Ascending aorta (tissue), 2 donors: ENCODE measurements at places on chromosomes 5 and 9.

- no peak for DNase-seq
Measured at GRCh38 chr9:122394265-122395125, 23.7 kb downstream of the PTGS1 start.

- DNase-seq: no peak
Measured at GRCh38 chr5:150490296-150490669, 17.6 kb upstream of the NDST1 start.

DNA sequence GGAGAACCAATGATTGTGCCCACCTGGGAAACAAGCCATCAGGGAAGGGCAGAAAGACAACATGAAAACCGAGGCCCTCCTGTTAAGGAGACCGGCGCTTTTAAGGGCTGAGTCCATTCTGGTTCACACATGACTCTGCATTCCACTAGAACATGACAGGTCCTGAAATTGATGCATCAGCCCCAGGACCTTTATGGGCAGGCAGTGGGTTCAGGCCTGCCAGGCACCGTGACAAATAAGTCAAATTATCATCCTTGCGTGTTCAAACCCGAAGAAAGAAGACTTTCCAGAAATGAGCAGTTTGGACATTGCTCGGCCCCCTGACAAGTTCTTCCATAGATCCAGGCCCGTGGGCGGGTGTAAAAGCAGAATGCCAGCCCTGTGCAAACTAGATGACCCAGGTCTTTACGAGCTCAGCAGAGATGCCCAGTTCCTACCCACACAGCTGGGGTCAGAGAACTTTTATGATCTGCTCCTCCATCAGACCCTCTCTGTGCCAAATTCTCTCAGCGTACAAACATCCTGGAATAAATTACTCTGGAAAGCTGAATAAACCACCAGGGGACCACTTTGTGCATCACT, 295.5 kb upstream of the WWC1 start:
- DNase-seq: no peak

DNA sequence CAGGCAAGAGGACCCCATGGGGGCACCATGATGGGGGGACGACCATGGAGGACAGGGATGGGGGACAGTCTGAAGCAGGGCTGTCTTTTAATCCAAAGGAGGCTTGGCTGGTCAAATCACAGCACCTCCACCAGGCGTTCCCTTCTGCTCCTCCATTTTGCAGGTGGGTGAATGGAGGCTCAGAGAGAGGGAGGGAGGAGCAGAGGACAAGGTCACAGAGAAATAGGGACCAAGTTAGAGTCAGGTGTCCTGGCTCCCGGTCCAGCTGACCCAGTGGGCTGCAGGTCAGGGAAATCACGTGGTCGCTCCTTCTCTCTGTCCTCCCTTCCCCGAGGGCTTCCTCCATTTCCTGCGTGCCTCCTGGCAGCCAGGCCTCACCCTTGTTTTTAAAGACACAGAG, 156.4 kb upstream of the SMIM23 start:
- no peak for DNase-seq

GRCh38 chr5:10199692-10200091, 50.0 kb downstream of the ATPSCKMT start:
- no peak for DNase-seq

DNA sequence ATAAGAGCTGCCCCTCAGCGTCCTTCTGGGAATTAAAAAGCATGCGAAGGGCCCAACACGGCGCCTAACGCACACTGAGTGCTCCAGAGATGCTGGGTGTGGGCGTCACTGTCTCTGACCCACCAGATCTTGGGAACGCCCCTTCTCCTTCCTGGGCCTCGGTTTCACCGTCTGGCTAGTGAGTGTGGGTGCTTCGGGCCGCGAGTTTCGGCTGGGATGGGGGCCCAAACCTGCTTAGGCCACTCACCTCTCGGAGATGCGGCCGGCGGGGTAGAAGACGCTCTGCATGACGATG, 3.7 kb downstream of the PIP5KL1 start:
- DNase-seq: no peak

GRCh38 chr5:109865637-109866036, 175.9 kb downstream of the MAN2A1 start:
- no peak for DNase-seq
